ENCODE measurements at places on chromosomes 4 and X. TPM values are rescaled to one million over a fixed set of nuclear protein-coding genes. Genes with fewer than 3 reads are reported as not detected.

Gene CNKSR2
- 3.4 TPM for total RNA-seq

Gene HMX1
- not detected for total RNA-seq

Gene CFAP99
- total RNA-seq = 0.19 TPM

DNA sequence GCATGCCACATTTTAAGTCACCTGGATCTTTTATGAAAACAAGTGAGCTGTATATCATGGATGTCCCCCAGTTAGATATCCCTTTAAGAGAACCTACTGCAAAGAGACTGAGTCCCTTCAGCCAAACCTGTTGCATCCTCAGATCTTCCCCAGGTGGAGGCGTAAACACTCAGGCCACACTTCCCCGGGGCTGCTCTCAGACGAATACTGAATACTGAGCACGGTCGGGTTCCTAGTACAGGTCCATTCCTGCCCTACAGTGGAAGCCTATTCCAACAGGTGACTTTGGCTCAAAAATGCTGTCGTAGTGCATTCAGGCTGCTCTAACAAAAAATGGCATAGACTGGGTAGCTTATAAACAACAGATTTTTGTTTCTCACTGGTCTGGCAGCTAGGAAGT lies 320.2 kb upstream of the CLNK start:
- no peak overlapping the region for H3K4me3 ChIP-seq
- H3K27ac ChIP-seq = peak overlapping the region; percentile 74
- H3K4me1 ChIP-seq = peaks cover 39% of the 10 kb centered on the region
- H3K36me3 ChIP-seq = no peaks in the 10 kb centered on the region

- H3K27me3 ChIP-seq = no peaks in the 10 kb centered on the region
- no peak overlapping the region for H3K4me3 ChIP-seq
- H3K4me1 ChIP-seq = no peaks in the 10 kb centered on the region
- DNase-seq = no peak
These were observed 83.0 kb downstream of the MAGEB17 start for GRCh38 chrX:16250296-16250695.

DNA sequence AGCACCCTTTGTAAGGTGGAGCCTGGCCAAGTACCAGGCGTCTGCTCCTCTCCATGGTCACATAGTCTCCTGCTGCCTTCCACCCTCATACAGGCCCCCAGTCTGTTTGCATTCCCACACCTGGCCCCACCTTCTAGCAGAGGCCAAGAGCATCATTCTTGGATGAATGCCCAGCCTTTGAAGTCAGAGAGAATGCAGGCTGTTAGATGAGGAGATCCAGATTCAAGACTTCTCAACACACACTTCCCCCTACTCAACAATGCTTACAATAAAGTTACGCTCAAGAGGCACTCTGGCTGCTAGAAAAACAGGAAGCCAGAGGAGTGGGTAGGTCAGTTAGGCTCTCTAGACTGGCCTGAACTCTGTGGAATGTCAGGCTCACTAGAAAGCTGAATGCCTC lies 43.3 kb downstream of the SHROOM4 start:
- no peaks in the 10 kb centered on the region for H3K36me3 ChIP-seq
- no peak overlapping the region for H3K4me3 ChIP-seq

- no peak overlapping the region for H3K27ac ChIP-seq
- peaks cover 9% of the 10 kb centered on the region for H3K4me1 ChIP-seq
- H3K36me3 ChIP-seq = peaks cover 37% of the 10 kb centered on the region
These were observed 26.5 kb upstream of the IRAK1 start for GRCh38 chrX:154046031-154046781.

GRCh38 chrX:12497832-12498591 lies 293.2 kb upstream of the PRPS2 start:
- H3K36me3 ChIP-seq = no peaks in the 10 kb centered on the region

DNA sequence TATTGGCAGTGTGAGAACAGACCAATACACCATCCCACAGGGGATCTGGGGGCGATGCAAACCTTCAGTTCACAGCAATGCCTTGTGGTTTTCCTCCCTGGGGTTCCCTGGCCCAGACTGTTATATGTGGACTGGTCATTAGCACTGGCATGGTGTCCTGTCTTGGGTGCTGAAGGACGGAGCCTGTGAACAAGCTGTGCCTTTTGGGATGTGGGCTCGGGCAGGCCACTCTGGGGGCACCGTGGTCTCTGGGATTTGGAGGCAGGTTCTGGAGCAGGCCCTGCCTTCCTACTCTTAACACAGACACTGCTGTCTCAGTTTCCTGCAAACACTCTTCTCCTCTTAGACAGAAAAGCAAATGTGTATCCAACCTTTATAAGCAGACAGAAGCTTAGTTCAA lies 93.0 kb upstream of the ADRA2C start:
- no peaks in the 10 kb centered on the region for H3K27me3 ChIP-seq
- no peak overlapping the region for H3K4me3 ChIP-seq
- no peaks in the 10 kb centered on the region for H3K36me3 ChIP-seq
- H3K4me1 ChIP-seq = no peaks in the 10 kb centered on the region

GRCh38 chr4:108051343-108051742 lies 61.7 kb downstream of the HADH start:
- no peak overlapping the region for H3K4me3 ChIP-seq
- no peak for DNase-seq
- H3K27ac ChIP-seq = peak overlapping the region; percentile 81
- H3K36me3 ChIP-seq = peaks cover 71% of the 10 kb centered on the region
- H3K4me1 ChIP-seq = peaks cover 63% of the 10 kb centered on the region

GRCh38 chr4:67575232-67576058 lies 16.9 kb downstream of the STAP1 start:
- DNase-seq = no peak
- peaks cover 5% of the 10 kb centered on the region for H3K4me1 ChIP-seq
- peak overlapping the region; percentile 80 for H3K27ac ChIP-seq

DNA sequence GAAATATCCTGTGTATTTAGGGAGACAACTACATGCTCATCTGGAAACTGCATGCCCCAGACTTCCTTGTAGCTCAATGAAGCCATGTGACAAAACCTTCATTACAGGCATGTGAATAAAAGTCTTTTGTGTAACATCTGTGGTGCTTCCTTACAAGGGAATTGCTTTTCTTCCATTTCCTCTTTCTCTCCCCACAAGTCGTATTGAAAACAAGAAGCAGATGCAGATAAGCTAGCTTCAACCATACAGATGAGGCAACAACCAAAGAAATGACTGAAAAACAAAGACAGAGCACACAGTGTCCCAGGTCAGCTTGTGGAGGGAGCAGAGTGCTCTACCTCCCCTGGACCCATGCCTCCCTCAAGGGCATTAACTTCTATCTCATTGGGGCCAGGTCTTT lies 115.8 kb upstream of the INPP4B start:
- H3K4me1 ChIP-seq = no peaks in the 10 kb centered on the region
- no peaks in the 10 kb centered on the region for H3K36me3 ChIP-seq
- H3K27me3 ChIP-seq = no peaks in the 10 kb centered on the region
- H3K4me3 ChIP-seq = no peak overlapping the region
- DNase-seq = peak; percentile 4

GRCh38 chr4:14315129-14315528 lies 687.2 kb upstream of the CPEB2 start:
- no peaks in the 10 kb centered on the region for H3K36me3 ChIP-seq
- no peaks in the 10 kb centered on the region for H3K4me1 ChIP-seq
- no peak overlapping the region for H3K27ac ChIP-seq
- H3K4me3 ChIP-seq = no peak overlapping the region

DNA sequence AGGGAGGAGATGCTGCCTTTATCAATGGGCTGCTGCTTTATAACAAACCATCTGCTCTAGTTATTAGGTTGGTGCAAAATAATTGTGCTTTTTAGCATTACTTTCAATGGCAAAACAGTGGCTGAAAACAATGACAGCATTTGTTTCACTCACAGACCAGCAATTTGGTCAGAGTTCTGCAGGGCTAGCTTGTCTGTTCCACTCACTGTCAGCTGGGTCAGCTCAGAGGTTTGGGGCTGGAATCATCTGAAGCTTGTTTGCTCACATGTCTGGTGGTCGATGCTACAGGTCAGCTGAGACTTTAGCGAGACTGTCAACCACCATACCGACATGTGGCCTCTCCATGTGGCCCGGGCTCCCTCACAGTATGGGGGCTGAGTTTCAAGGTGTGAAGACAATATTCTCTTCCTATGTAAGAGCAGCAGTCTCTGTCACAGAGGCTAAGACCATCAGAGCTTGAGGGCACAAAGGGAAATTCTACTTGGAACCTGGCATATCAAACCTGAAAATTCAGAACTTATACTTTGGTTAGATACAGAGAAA lies 81.3 kb upstream of the LIMCH1 start:
- H3K27ac ChIP-seq = no peak overlapping the region
- no peaks in the 10 kb centered on the region for H3K27me3 ChIP-seq
- DNase-seq = no peak
- H3K36me3 ChIP-seq = no peaks in the 10 kb centered on the region

GRCh38 chr4:15457406-15458201 lies 12.1 kb upstream of the CC2D2A start:
- no peaks in the 10 kb centered on the region for H3K4me1 ChIP-seq
- peak; percentile 46 for DNase-seq
- H3K36me3 ChIP-seq = no peaks in the 10 kb centered on the region
- H3K4me3 ChIP-seq = no peak overlapping the region

- no peak overlapping the region for H3K4me3 ChIP-seq
- H3K36me3 ChIP-seq = peaks cover 10% of the 10 kb centered on the region
- no peak for DNase-seq
- no peaks in the 10 kb centered on the region for H3K27me3 ChIP-seq
These were observed 343.5 kb upstream of the GATB start for GRCh38 chr4:152104356-152104755.

DNA sequence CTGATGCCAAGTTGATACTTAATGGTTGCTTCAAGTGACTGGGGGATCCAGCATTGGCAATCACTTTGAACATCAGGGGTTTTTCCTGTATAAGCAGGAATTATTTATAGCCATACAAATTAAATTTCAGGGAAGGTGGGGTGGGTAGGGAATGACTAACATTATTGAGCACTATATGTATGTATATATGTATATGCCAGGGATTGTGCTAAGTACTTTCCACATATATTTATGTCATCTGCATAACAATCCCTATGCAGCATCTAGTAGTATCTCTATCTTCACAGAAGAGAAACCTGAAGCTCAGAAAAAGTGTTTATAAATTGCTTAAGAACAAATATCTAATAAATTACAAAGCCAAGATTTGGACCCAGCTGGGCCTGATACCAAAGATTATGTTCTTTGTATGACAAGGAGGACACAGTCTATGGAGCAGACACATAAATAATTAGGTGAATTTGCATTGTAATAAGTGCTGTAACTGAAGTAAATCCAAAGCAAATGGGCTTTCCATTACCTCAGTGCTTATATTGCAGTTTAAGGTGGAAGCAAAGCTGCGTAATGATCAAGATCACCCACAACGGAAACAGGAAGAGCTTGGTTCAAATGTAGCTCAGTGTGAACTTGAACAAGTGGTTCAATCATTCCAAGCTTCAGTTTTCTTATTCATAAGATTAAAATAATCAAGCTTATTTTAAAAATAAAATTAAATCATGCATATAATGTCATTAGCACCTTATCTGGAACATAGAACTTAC lies 18.9 kb upstream of the RASGEF1B start:
- H3K36me3 ChIP-seq = no peaks in the 10 kb centered on the region
- H3K4me3 ChIP-seq = no peak overlapping the region
- no peaks in the 10 kb centered on the region for H3K27me3 ChIP-seq

GRCh38 chr4:112908511-112908910 lies 140.9 kb upstream of the ANK2 start:
- H3K27me3 ChIP-seq = no peaks in the 10 kb centered on the region
- no peak overlapping the region for H3K4me3 ChIP-seq
- no peaks in the 10 kb centered on the region for H3K36me3 ChIP-seq
- H3K4me1 ChIP-seq = no peaks in the 10 kb centered on the region
- DNase-seq = no peak

DNA sequence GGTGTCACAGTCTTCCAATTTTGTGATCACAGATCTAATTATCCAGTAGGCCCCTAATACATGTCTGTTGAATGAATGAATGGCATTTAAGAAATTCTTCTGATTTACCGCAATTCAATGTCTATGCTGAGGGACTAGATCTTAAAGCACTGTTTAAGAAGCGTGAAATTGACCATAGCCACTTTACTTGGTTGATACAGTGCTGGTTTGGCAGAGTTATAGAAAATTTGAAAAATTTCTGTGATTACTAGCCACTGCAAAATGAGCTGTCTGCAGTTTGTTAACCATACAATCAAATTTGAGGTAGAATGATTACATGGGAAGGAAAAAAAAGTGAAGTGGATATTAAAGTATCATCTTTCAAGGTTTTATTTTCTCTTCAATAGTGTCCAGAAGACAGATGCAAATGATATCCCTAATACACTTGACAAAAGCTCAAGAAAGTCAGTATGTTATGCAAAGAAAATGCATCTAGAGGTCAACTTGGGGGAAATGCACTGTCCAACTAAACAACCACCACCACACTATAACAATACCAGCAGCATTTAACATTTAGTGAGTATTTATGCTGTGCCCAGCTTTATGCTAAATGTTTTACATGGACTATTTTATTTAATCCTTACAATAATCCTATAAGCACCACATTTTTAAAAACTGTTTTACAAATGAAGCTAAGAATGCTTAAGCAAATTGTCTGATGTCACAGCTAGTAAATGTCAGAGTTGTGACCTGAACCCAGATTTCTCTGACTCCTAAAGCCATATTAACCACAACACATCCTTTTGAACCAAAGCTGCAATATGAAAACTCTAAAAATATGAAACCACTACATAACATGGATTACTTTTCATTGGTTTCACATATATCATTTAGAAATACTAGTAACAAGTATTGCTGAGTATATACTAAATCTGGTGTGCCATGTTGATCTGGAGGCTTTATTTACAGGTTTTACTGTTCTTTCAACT lies 217.9 kb upstream of the MAB21L2 start:
- H3K36me3 ChIP-seq = no peaks in the 10 kb centered on the region
- no peaks in the 10 kb centered on the region for H3K4me1 ChIP-seq
- DNase-seq = no peak
- H3K27me3 ChIP-seq = no peaks in the 10 kb centered on the region
- no peak overlapping the region for H3K27ac ChIP-seq
- no peak overlapping the region for H3K4me3 ChIP-seq

DNA sequence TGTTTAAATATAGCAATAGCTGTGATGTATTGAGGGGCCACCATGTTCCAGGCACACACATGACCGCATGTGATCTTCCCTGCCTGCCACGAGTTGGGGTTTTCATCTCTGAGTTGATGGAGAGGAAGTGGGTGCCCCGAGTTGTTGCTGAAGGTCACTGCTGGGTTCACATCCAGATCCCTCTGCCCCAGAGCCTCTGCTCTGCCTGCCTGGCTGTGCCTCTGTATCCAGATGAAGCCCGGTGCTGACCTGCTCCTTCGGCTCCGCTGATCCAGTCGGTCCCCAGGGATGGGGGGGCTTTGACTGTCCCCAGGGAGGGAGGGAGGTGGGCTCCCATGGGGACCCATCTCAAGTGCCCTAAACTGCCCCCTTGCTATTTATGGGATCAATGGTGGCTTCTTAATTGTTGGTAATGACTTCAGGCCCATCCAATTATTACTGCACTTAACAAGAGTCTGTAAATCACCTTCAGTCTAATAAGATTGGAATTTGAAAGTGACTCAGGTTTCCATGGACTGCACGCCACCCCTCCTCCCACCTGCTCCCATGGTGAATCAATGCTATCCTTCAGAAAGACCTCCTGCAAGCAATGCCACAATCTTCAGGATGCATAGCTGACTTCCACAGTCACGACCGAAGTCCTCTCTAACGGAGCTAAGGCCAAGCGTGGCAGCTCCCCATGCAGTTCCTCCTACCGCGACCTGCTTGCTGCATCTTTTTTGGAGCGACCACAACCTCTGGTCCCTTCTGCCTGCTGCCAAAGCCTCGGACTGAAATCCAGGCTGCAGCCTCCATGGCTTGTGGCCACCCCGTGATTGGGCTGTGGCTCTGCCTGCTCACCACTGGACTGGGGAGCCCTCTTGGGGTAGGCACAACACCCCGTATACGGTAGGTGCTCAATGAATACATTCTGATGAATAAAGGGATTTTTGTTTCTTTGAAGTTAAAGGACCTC lies 73.1 kb downstream of the CPZ start:
- H3K27me3 ChIP-seq = no peaks in the 10 kb centered on the region
- DNase-seq = no peak
- no peak overlapping the region for H3K27ac ChIP-seq
- no peaks in the 10 kb centered on the region for H3K36me3 ChIP-seq
- H3K4me1 ChIP-seq = no peaks in the 10 kb centered on the region

Data from thymus (tissue), 14 donors.